ENCODE measurements at places on chromosomes 13 and 19. TPM values are rescaled to one million over a fixed set of nuclear protein-coding genes. Genes with fewer than 3 reads are reported as not detected.

GRCh38 chr13:20157151-20157796 lies 3.6 kb downstream of the GJA3 start:
- no peak for DNase-seq

The GRIN2D gene
- total RNA-seq = 0.38 TPM

DNA sequence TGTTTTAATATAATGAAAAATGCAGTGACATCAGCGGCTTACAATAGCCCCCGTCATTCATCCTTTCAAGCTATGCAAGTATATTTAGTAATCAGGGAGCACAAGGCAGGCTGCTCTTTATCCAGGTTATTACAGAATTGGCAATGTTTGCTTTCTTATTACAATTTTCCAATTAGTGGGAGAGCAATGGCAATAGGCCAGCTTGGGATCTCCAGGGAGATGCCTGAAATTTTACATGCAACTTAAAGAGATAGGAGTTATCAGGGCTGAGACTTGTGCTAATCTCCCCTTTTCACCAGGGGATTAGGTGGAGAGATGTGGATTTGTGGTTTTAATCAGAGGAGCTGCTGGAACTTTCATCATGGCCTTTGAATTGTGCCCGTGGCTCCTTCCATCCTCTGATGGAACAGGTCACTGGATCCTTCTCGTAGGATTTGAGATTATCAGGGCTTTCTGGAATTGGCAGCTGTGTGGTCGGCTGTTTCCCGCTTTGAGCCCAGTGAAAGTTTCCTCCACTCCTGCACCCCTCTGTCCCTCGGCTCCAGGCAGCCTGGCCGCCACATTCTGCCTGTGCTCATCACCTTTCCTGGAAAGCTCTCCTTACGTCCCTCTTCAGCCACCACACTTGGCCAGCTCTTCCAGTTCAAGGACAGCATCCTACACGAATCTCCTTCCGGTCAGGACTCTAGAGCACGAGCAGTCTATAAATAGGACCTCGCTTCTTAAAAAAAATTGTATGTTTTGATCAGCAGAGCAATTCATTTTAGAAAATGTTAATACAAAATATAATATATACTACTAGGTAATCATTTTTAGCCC lies 47.0 kb downstream of the CBY2 start:
- no peak for DNase-seq

The PPP1R13L gene
- 182 TPM for total RNA-seq

The CEBPG gene
- total RNA-seq = 17.5 TPM
